ENCODE measurements at places on chromosomes 2 and 18.

DNA sequence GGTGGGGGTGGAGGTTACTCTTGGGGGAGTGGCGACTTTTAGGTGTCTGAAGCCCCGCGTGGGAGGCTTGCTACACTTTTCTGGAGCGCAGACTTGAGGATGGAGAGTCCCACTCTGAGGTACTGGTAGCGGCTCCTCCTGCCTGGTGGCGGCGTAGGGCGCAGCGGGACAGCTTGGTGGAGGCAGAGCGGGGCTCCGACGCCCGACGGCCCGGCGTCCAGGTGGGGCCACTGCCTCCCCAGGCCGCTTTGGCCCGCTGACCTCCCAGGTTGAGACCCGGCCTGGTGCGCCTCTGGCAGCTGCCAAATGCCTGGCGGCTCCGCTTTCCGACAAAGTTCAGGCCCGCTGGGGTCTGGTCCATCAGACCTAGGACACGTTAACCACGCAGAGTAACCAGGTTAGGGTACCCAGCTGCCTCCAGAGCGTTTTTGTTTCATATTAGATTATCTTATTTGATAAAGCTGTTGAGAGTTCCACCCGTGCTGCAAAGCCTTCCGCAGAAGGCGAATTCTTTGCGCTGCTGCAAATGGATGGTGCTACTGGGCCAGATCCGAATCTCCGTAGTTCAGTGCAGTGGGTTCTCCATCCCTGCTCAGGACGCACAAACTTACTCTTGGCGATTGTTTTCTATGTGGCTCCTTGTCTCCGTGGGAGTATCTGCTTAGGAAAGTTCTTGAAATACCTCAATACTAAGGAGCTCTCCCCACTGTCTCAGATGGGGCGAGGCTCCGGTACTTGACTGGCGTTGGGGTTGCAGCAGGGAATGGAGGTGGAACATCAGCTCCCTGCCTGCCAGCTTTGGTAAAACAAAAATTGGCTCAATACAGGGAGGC, 405.9 kb downstream of the XIRP2 start:
- DNase-seq, result peak; percentile 5

- no peak for DNase-seq
Observed at GRCh38 chr2:71727562-71727961, 274.2 kb downstream of the DYSF start.

GRCh38 chr2:118322406-118322805, 234.1 kb downstream of the INSIG2 start:
- DNase-seq, result no peak

DNA sequence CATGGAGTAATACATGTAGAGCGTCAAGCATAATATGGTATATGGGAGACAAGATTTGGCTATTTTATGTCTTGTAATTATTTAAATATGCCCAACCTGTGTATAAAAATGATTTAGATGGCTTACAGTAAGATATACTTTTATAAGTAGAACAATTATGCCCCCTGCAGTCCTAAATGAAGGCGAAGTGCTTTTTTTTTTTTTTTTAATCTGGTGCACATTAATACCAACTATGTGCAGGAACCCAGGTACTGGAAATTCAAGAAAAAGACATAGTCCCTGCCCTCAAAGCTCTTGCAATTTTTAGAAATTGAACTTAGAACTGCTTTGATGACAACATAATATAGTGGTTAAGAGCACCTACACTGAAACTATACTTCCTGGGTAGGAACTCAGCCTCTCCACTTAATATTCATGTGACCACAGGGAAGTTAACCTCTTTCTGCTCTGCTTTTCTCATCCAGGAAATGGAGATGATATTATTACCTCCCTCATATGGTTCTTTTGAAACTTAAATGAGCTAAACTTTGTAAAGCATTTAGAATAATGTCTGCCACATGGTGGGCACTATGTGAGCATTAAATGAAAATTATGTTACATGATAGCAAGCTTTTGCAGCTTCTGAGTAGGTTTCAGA, 38.1 kb downstream of the AFTPH start:
- DNase-seq, result peak; percentile 57

- DNase-seq, result no peak
Observed at GRCh38 chr2:207813221-207813916, 43.7 kb upstream of the FZD5 start.

DNA sequence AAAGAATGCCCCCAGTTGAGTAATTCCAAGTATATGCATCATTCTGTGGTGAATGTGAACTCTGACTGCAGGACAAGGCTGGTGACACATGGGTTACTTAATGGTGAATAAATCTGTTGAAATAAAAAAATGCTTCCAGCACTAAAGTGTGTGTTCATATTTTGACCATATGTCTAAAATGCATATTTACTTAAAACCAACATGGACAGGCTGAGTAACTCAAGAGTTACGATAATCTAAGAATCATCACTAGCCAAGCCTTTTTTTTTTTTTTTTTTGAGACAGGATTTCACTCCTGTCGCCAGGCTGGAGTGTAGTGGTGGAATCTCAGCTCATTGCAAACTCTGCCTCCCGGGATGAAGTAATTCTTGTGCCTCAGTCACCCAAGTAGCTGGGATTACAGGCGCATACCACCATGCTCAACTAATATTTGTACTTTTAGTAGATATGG, 47.1 kb upstream of the CCBE1 start:
- DNase-seq, result no peak

GRCh38 chr2:230130668-230131364, 62.1 kb upstream of the SLC16A14 start:
- DNase-seq, result peak; percentile 74

GRCh38 chr2:98419544-98419943, 25.1 kb upstream of the INPP4A start:
- DNase-seq, result no peak
